ENCODE measurements at places on chromosomes 11 and 22. TPM values are rescaled to one million over a fixed set of nuclear protein-coding genes. Genes with fewer than 3 reads are reported as not detected.

Gene BSCL2
- 82.1 TPM for total RNA-seq

Gene NFRKB
- 18.0 TPM for total RNA-seq

Gene ADORA2A
- 7.0 TPM for total RNA-seq

Gene GNAZ
- 0.52 TPM for total RNA-seq

Gene TMEM225
- total RNA-seq = not detected

Gene HEPHL1
- not detected for total RNA-seq

Gene GRM5
- total RNA-seq = 0.08 TPM

Gene OR51E2
- not detected for total RNA-seq

Gene TYR
- not detected for total RNA-seq
